Bone marrow (tissue), 2 donors: ENCODE measurements at places on chromosomes 1 and 21.

DNA sequence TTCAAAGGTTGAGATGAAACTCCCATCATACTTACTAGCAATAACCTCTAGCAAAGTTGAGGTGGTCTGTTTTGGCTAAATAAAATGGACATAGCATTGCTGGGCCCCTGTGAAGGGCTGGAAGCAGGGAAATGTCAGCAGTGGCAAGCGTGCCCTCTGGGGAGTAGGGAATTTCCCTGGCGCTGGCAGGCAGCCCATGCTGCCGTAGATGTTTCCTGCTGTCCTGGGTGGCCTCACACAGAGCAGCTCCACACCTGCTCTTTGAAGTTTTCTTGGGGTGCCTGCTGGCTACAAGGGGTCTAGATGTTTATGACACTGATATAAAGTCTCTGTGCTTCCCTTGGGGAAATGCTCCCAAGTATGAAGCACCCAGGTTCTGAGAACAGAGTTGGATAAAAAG lies 30.2 kb downstream of the ADARB1 start:
- no peak for DNase-seq

GRCh38 chr1:146035048-146035423 lies 13.5 kb upstream of the HJV start:
- DNase-seq = no peak

DNA sequence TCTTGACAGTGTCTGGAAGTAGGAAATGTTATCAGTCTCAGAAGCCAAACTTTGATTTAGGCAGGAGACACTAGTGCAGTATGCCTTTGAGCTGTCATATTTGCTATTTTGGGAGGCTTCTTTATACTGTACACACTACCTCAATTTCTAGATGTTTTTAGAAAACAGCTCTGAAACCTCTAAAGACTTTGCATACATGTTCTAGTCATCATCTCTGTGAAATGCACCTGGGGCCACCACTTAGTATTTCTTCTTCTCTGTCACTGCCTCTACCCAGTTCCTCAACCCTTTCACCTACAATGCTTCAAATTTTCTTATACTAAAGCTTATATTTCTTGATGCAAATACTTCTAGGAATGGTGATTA lies 29.1 kb upstream of the PLA2G4A start:
- DNase-seq = no peak

DNA sequence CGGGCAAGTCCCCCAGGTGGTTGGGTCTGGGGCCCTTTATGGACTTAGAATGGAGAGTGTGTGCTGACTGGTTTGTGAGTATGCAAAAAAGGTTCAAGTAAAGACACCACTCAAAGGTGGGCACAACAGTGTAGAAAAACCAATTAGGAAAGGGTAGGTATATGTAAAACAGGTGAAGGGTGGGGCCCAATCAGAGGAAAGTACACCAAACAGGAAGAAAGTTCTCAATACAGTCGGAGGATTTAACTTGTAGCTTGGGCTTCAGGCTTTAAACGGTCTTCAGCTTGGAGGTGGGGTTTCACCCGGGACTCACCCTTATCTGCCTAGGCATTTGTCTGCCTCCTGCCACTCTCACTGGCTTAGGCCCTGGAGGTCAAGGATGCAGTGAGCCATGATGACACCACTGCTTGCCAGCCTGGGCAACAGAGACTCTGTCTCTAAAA lies 6.8 kb upstream of the PUM1 start:
- no peak for DNase-seq

- DNase-seq = no peak
Observed at GRCh38 chr1:116123837-116124533, 12.8 kb downstream of the MAB21L3 start.

DNA sequence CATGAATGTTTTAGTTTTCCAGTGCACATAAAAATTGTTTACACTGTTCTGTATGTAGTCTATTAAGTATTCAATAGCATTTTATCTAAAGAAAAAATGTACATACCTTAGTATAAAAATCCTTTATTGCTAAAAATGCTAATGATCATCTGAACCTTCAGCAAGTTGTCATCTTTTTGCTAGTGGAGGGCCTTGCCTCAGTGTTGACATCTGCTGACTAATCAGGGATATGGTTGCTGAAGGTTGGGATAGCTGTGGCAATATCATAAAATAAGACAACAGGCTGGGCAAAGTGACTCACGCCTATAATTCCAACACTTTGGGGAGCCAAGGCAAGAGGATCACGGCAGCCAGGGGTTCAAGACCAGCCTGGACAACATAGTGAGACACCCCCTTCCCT lies 9.0 kb downstream of the DYNLT5 start:
- DNase-seq = no peak

DNA sequence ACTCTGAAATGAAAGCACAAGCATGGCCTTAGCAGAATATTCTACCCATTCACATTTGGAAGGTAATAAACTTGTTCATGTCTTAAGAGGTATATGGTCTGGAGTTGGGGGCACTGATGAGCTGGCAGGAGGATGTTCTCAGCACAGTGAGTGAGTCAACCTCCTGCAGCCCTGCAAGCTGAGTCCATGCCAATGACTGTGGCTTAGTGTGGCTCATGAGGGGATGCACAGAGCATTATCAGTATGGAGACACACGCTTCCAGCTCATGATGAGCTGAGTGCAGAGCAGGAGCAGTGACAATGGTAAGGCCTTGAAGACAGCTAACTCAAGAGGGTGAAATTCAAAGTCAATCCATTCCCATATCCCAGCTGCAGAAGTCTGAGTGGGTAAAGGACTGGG lies 102.3 kb downstream of the TNFSF18 start:
- no peak for DNase-seq

- DNase-seq = no peak
Observed at GRCh38 chr1:178659789-178660208, 65.2 kb upstream of the RALGPS2 start.

DNA sequence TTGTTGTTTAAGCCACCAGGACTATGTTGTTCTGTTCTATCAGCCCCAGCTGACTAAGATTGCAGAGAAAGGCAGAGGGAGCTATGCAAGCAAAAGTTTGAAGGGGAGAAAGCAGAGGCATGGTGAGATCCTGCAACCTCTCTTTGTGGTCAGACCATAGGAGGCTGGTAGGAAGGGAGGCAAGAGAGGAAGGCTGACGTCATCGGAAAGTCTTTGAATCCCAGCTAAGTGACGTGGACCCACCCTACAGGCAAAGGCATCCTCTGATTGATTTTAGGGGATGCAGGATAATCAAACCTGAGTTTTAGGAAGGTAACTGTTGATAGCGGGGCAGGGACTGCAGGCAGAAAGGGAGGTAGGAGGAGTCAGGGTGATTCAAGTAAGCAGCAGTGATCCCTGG lies 23.3 kb upstream of the TNNI1 start:
- no peak for DNase-seq

GRCh38 chr21:42835211-42835610 lies 44.1 kb downstream of the WDR4 start:
- DNase-seq = no peak

GRCh38 chr1:243503155-243503554 lies 247.3 kb downstream of the SDCCAG8 start:
- DNase-seq = no peak

- DNase-seq = no peak
Observed at GRCh38 chr1:114111731-114112641, 41.7 kb downstream of the SYT6 start.

- DNase-seq = no peak
Observed at GRCh38 chr1:117821774-117822482, 107.5 kb downstream of the GDAP2 start.

- no peak for DNase-seq
Observed at GRCh38 chr1:109559995-109560394, 11.6 kb downstream of the GNAI3 start.

- no peak for DNase-seq
Observed at GRCh38 chr1:150557813-150558212, 8.6 kb downstream of the ADAMTSL4 start.

- DNase-seq = no peak
Observed at GRCh38 chr1:209866201-209866600, 38.4 kb downstream of the UTP25 start.

GRCh38 chr1:176178316-176178715 lies 28.8 kb downstream of the COP1 start:
- DNase-seq = no peak

DNA sequence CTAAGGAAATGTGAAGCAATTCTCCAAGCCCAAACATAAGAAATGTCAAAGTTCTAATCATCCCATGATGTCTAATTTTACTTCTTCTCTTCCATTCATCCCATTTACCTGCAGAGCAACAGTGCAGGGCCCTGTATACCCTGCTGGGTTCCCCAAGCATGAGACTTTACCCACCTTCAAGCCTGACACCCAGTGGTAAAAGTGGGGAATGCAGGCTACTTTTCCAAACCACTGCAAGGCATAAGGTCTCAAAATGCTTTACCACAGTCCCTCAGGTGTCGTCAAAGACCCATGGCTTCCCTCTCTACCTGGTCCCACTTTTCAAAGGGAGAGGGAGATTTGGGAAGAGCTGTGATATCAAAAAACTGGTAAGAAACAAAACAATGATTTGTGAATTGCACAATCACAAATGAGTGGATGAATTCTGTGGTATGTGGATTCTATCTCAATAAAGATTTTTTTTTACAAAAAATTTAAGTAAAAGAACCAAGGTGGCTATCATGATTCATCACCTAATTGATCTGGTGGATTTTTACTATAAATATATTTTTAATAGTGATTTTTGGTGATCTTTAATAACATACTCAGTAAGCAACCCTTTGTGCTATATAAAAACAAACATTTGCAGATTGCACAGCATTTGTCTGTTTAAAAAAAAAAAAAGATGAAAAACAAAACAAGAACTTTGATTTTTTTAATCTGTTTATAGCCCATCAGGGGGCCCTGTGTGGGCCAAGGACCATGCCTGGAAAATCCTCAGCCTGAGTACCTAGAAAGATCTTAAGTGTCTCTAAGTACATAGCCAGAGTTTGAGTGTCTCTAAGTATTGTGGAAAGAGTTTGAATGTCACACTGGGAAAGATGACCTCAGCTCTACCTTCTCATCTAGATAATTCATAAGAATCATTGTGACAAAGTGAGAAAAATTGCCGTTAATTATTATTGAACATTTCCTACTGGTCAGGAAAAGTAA lies 73.1 kb upstream of the GJB5 start:
- DNase-seq = no peak

- no peak for DNase-seq
Observed at GRCh38 chr1:159279773-159280172, 22.4 kb upstream of the FCER1A start.

- no peak for DNase-seq
Observed at GRCh38 chr1:167090314-167090942, at the start of gene GPA33. TSS of gene GPA33 (minus strand) at chr1:167090377. CDS start at chr1:167090287, 90 bp downstream.

DNA sequence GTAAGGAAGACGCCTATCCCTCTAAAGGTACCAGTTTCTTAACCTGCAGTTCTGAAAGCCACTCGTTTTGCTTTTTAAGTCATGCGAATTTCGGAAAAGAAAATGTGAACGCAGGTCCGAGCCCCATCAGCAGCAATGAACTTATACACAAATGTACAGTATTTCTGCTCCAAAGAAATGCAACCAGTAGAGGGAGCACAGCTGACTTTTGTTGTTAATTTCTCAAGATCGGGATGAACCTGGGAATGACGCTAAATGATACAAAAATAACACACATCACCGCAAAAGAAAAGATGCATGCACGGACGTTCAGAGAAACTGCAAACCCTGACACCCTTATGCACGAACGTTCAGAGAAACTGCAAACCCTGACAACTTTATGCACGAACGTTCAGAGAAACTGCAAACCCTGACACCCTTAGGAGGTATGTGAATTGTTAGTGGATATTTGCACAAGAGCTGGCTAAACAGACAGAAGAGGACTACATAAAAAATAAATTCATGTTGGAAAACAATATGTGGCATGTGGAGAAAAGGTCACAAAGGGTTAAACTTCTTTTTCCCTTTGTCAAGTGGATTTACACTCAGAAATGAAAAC lies 3.5 kb upstream of the TIAM1 start:
- DNase-seq = no peak

GRCh38 chr1:226980565-226981385 lies 40.7 kb downstream of the COQ8A start:
- no peak for DNase-seq

- DNase-seq = no peak
Observed at GRCh38 chr1:104467590-104467989, 717.9 kb downstream of the AMY1C start.

- DNase-seq = no peak
Observed at GRCh38 chr1:63703701-63704107, 70.1 kb upstream of the ROR1 start.

- DNase-seq = no peak
Observed at GRCh38 chr1:212137854-212138253, 102.3 kb downstream of the DTL start.
